ENCODE measurements at places on chromosomes 13 and 19. TPM values are rescaled to one million over a fixed set of nuclear protein-coding genes. Genes with fewer than 3 reads are reported as not detected.

GRCh38 chr13:102915393-102915930 lies 69.6 kb downstream of the ERCC5 start:
- DNase-seq: no peak

- DNase-seq: peak; percentile 52
Observed at GRCh38 chr13:47426126-47426849, 529.4 kb upstream of the HTR2A start.

DNA sequence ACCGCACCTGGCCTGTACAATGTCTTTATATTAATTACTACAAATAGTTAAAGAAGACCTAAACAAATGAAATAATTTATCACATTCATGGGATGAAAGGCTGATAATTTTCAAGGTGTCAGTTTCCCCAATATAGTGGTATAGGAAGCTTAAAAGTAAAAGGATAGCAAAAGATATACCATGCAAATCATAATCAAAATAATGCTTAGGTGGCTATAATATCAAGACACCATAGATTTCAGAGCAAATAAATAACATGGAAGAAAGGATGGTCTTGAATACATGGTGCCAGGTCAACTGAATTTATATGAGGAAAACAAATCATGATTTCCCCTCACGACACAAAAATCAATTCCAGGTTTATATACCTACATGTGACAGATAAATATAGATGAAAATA lies 4.8 kb downstream of the ZNF790 start:
- DNase-seq: no peak

- peak; percentile 87 for DNase-seq
Observed at GRCh38 chr19:44447916-44448674, at the start of gene ZNF229. Gene ZNF229 (minus strand): TSS chr19:44448472. CDS start chr19:44442847, 5,625 bp downstream.

GRCh38 chr13:33119856-33120543 lies 103.8 kb downstream of the KL start:
- no peak for DNase-seq

DNA sequence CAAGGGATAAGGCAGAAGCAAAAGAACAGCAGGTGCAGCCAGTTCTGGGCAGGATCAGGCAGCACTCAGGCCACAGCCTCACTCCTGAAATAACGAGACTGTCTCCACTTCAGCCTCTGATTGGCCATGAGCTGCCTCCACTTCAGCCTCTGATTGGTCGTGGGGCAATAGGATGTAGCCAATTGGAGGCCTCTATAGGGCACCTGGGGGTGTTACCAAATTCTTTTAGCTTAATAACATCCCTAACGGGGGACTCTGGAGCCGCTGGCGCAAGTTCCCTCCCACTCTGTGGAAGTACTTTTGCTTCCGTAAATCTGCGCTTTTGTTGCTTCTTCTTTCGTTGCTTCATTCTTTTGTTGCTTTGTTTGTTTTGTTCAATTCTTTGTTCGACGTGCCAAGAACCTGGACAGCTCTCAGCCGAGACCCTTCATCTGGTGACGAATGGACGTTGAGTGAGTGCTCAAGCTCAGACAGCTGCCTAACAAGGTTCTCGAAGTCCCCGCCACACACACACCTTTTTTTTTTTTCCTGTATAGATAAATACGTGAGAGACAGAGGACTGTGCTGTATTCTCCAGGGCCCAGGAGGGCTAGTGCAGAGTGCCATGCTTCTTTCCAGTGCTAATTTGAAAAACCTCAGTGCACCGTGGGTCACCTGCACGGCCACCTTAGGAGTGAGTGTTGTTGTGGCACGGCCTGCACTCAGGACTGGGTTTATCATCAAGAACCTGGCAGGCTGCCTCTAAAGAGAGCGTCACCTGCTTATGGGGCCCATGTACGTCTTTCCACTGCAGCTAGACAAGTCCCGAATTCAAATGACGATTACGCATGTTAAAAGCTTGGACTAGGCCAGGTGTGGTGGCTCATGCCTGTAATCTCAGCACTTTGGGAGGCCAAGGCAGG lies 32.0 kb upstream of the TUBGCP3 start:
- peak; percentile 49 for DNase-seq

- no peak for DNase-seq
Observed at GRCh38 chr13:41785402-41786172, 175.3 kb downstream of the VWA8 start.

GRCh38 chr13:27487776-27488175 lies 37.4 kb upstream of the MTIF3 start:
- no peak for DNase-seq

DNA sequence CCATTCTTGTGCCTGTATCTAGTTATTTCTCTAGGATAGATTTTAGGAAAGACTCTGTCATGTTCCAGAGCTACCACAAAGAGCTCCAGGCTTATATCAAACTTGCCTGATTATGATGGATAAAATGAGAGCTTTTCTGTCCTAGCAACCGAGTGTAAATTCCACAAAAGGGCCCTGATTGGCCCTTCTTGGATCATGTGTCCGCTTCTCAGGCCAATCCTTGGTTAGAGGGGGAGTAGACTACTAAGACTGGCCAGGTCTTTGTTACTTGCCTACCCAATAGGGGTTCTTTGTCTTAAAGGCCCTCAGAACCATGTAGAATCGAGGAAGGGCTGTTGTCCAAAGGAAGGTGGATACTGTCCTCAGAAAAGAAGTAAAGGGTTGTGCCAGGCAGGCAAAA lies 2.4 kb downstream of the DHX34 start:
- DNase-seq: no peak

IFNL3 gene
- total RNA-seq: not detected
